NCI-H524 treated with DMSO at 0.1 percent for 48 hours (cell line): ENCODE measurements at places on chromosomes 7 and 10.
A peak's percentile ranks its signal among the peaks of the same experiment; 100 is the strongest.

- no peak for DNase-seq
These were observed 23.9 kb downstream of the SCD start for GRCh38 chr10:100370714-100371481.

- DNase-seq, result no peak
These were observed 68.2 kb upstream of the AGK start for GRCh38 chr7:141483044-141483443.

GRCh38 chr7:32273297-32273696 is 203.1 kb upstream of the PDE1C start:
- no peak for DNase-seq

- DNase-seq, result no peak
These were observed 58.7 kb upstream of the GDF10 start for GRCh38 chr10:47241256-47241655.

DNA sequence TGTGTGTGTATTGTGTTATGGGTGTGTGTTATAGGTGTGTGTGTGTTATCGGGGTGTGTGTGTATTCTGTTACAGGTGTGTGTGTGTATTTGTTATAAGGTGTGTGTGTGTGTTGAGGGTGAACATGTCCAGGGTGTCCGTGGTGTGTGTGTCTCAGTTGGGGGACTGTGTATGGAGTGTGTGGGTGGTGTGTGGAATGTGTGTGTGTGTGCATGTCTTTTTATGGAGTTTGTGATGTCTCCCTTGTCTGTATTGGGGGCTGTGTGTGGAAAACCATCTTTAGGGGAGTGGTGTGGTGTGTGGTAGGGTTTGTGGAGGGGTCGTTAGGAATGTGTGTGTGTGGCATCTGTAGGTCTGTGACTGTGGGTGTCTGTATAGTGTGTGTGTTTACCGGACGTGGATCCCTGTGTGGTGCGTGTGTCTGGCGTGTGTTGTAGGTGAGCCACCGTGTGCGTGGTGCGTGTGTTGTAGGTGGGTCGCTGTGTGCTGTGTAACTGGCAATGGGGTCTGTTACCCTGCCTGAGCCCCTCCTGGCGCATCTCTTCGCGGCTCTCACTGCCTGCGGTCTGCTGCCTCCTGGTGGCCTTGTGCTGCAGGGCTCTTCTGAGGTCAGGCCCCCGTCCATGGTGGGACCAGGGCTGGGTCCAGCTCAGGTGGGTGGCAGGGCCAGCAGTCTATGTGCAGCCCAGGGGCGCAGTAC is 61.7 kb downstream of the PALD1 start:
- DNase-seq, result no peak

GRCh38 chr10:5743736-5744135 is 59.1 kb downstream of the TASOR2 start:
- no peak for DNase-seq

DNA sequence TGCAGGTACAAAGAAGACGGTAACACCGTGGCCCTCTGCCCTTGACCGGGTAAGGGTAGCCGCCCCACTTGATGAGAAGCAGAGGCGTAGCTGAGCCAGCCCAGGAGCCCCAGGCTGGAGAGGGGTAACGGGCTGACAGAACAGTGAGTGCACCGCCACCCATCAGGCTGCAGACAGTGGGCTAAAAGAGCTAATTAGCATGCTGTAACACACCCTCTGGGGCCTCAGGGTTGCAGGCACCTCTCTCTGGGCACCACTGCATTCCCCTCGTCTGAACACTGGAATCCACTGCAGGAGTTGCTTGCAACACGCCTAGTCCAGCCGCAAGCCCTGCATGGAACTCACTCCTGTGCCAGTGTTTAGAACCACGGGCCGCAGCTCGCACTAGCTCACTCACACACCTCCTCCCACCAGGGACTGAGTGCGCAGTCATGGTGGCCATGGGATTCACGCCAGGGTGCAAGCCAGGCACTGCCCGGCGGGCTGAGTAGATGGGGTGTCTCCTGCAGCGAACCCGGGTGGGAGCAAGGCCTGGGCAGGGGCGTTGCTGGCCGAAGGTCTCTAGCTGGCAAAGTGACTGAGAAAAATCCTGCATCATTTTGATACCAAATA is 36.1 kb downstream of the AGMO start:
- DNase-seq, result no peak

DNA sequence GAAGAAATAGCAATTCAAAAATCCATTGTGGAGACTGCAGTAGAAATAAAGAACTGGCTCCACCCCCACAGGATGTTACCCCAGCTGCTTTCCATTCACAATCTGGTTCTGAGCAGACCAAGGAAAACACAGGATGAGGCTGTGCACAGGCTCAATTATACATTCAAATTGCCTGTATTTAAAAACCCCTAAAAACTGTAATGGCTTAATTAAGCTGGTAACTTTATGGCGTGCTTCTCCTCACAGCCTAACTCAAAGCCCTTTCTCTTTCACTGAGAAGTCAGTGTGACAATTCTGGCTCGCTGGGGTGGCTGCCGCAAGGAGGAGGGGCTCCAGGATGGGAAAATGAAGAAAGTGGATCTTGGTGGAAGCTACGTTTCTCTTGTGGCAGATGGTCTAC is 1191.1 kb downstream of the SORCS1 start:
- DNase-seq, result no peak

DNA sequence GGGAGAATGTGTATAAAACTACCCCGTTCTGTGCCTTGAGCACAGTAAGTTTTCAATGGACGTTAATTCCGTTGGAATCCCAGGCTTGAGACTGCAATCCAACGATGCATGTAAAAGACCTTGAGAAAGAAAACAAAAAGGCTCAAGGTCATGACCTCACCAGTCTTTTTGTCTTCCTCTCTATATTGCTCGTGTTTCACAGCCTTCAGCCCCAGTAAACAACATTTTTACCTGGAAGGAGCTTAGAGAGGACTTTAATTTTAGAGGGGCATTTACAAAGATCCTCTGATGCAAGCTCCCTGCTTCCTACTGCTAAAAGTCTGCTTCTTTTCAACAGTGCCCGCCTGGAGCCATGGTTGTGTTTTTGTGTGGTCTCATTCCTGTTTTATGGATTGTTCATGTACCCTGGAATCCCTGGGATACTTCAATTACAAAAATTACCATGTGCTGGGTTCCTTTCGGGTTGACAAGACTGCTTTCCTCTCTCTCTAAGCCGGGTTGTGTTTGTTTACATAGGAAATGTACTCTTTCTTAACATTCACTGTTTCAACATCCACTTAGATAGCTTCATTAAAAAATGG is 320.1 kb upstream of the NFE2L3 start:
- no peak for DNase-seq

GRCh38 chr7:35021445-35021844 is 15.8 kb downstream of the DPY19L1 start:
- DNase-seq, result no peak

DNA sequence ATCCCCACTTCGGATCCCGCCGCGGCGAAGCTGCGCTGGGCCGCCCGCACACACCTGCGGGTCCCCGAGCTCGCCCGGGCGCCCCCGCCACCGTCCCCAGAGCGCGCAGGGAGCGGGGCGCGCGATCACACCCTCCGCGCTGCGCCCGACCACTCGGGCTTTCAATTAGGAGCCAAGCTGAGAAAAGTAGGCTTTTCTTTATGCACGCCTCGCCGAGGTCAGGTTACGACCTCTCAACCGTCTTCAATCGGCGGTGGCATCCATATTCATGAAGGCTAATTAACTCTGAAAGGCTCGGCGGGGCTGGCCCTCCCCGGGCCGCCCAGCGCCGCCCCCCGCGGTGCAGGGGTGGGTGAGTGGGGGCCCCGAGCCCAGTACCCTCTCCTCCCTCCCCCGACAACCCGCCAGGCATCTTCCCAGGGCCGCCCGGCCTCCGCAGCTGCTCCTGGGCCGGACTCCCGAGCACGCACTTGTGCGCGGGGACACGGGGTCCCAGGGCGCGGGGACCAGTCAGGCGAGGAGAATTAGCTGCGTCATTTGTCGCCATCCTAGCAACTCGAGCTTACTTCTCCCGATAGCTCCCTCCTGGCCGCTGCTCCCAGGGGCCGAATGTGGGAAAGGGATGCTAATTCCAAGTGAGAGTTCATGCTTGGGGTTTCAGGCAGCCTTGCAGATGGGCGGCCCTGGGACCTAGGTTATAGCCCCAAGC is 155.5 kb upstream of the LYZL2 start:
- DNase-seq, result peak; percentile 31

- DNase-seq, result no peak
These were observed 8.8 kb upstream of the ZNF503 start for GRCh38 chr10:75410132-75411005.

DNA sequence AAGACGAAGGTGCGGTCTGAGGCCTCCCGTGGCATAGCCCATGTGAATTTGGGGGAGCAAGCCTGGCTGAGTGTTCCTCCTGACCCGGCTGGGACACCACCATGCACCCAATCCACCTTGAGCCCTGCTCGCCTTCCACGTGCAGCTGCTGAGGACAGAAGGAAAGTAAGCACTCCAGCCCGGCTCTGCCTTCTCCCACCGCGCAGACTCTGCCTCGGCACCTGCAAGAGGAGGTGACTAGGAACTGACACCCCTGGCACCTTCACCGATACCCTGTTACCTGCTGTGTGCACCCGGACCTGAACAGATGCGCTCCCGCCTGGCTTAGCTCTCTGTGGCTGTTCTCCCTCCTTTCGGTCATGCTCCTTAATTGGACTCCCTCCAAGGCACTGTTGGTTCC is 57.0 kb upstream of the OPN4 start:
- DNase-seq, result no peak

DNA sequence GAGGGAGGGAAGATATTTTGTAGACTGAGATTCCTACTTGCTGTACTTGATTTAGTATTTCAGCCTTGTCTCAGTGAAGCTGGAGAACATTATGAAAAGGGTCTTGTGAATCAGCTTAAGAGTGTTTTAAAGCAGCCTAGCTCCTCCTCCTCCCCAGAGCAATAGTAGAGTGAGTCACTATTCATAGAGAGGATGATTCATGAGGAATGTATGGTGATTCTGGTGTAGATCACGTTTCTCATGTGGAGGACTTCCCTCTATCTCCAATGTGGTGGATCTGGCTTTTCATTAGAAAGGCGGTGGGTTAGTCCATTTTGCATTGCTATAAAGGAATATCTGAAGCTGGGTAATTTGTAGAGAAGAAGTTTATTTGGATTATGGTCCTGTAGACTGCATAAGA is 340.1 kb upstream of the CHRM2 start:
- DNase-seq, result no peak

GRCh38 chr10:13117841-13118783 is 18.1 kb downstream of the OPTN start:
- no peak for DNase-seq

DNA sequence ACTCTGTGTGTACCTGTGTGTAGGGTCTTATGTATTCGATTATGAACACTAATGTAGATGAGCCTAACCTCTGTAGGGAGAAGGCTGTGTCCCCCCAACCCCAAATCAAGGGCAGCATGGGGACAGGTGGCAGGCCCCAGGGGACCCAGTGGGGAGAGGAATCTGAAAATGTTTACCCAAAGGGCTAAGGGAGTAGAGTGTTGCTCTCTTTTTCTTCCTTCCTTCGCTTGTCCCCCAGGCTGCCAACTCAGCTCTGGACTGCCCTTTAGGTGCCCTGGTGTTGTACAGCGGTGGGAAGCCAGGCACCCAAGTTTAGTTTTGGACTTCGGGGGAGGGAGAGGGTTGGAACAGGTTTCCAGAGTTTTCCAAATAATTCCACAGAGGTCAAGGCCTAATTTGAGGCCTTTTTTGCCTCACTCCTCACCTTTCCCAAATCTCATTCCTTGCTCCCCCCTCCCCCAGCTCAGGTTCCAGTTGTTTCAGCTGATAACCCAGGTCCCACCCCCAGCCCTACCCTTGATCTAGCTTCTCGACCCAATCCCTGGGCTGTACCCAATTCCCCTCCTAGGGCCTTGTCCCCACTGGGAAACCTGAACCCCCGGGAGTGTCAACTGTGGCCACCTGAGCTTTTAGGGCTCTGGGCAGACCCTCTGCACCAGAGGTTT is 9.1 kb upstream of the PAX2 start:
- no peak for DNase-seq

DNA sequence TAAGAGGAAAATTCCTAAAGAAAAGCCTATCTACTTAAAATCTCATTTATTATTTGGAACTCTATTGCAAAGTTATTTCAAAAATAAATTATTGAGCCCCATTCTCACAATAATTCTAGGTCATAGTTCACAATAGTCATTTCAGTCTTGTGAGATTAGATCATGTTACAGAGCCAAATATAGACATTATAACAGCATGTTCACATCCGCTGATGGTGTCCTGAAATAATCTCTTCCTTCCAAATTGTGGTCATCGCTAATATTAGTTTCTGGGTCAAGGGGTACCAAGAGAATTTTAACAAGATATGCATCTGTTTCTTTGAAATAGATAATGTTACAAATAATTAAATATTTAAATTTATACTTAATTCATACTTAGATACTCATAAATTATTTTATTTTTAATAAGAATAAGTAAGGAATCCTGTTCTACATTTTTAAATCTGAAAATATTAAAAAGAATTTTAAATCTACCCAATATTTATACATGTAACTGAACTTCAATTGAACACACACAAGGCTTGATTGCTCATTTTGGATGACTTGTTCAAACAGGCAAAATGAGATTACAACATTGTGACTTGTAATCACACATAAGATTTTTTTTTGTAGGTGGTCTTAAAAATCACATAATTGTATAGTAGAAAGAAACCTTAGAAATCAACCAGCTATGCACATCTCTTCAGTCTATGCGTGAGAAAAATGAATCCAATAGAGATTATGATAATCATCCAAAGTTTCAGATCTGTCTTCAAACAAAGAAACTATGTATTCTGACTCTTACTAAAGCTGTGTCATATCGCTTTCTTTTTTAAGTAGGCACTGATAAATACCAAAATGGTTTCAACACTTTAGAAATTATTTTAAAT is 13.1 kb downstream of the GNAT3 start:
- DNase-seq, result no peak

- DNase-seq, result no peak
These were observed at the start of gene FEZF1 for GRCh38 chr7:122304319-122304975. TSS of gene FEZF1 (minus strand) at chr7:122304750. CDS start at chr7:122304437, 313 bp downstream.

GRCh38 chr10:14838582-14839304 is 637 bp downstream of the HSPA14 start:
- DNase-seq, result no peak

GRCh38 chr7:35646289-35647023 is 48.5 kb downstream of the HERPUD2 start:
- no peak for DNase-seq

- DNase-seq, result no peak
These were observed 98.1 kb downstream of the MYOF start for GRCh38 chr10:93384006-93384405.

DNA sequence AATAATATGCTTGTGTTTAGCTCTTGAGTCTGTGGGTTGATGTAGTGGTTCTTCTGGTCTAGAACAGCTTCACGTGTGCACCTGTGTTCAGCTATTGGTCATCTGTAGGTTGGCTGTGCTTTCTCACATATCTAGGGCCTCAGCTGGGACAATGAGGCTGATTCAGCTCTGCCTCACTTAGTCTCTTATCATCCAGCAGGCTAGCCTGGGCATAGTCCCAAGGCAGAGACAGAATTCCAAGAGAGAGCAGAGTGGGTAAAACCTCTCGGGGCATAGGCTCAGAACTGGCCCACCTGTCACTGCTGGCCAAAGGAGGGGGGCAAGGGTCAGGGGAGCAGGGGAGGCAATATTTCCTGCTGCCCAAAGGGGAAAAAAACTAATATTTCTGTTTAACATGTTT is 32.0 kb upstream of the MXI1 start:
- DNase-seq, result no peak

GRCh38 chr10:55220975-55221374 is 419.9 kb upstream of the PCDH15 start:
- DNase-seq, result no peak

GRCh38 chr7:12389089-12389700 is 14.5 kb downstream of the VWDE start:
- DNase-seq, result peak; percentile 13

GRCh38 chr7:18413447-18413846 is 82.1 kb upstream of the HDAC9 start:
- no peak for DNase-seq
